Activated CD4-positive, CD25-positive, alpha-beta regulatory T cell (primary cell): ENCODE measurements at places on chromosomes 3 and 15.

DNA sequence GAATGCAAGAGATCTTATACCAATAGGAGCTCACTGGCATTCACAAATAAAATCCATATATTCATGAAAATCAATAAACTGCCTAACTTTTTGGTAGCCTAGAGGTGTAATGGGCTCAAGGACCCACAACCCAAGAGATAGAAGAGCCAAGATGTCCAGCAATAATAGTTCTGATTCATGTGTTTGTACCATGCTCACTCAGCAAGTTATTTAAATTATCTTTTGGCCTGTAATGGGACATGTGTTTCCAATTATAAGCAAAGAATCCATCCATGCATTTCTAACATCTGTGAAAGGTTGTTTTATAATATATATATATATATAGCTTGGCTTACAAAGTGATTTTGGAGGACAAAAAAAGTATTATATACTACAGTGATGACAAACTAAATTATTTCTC, 29.7 kb upstream of the SHC4 start:
- DNase-seq, result no peak

GRCh38 chr3:41673650-41674049, 288.3 kb downstream of the ULK4 start:
- DNase-seq, result no peak

DNA sequence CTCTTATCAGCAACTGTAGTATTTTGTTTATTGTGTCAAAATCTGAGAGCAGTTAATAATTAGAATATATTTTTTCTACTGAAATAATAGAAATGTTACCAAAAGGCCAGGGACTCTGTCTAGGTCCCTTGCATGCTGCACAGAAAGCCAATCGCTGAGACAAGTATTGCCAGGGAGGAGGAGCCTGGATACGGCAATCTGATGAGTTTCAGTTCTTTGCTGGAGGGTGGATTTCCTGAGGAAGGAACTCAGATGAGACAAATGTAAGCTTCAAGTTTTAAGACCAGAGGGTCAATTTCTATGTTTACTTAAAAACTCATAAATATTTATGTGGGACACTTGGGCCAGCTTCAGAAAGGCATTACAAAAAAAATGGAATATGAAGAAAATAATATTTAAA, 252.2 kb downstream of the GABRG3 start:
- no peak for DNase-seq

DNA sequence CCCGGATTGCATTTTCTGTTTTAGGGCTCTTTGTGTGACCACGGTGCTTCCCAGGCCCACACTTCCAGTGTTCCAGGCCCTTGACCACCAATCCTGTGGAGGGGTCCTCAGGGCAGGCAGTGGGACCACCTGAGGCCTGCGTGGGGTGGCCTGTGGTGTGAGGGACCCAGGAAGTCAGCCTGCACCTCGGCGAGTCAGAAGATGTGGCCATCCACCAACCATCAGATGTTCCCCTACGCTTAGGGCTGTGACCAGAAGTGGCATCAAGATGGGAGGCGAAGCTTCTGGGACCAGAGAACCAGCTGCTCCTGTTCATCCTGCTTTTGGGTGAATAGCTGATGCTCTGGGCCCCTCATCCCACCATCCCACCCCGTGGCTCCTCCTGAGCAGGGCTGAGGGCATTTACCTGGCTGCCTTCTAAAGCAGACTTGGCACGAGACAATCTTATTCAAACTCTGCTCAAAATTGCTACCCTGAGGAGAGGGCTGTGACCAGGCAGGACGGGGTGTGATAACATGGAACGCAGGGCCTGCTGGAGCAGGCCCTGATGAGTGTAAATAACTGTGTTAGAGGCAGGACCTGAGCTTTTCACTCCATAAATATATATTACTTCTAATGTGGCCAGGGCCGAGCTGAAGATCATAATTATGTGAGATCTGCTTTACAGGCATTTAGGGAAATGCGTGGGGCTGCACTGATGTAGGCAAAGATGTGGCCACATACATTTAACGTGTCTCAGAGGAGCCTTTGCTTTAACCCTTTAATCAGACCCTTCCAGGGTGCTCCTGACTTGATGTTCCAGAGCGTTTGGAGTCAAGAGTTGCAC, 28.8 kb downstream of the SMAD3 start:
- DNase-seq, result no peak

DNA sequence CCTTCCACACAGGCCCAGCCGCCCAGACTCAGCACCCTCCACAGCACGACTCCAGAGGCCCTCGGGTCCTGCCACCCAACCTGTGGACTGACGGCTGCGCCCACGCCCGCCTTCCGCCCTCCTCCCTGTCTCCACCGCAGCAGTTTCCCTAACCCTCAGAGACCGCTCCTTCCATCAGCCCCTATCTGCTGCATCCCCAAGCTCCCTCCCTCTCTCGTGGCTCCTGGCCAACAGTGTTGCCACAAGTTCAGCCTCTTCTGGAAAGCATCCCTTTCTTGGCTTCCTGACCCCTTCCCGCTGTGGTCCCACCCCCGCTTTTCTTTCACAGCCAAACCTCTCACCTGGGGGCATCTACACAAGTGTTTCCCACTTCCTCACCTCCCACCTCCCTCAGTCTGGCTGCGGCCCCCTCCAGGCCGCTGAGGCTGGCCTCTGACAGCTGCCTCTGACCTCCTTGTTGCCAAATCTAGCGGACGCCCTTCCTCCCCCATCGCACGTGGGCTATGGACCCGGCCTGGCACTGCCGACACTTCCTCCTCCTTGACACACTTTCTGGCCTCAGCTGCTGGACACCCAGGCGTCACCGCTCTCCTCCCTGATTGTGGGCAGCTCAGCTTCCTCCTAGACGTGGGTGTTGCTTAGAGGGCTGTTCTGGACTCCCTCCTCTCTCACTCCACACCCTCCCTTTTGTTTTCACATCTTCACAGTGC, 168.8 kb upstream of the TLE3 start:
- DNase-seq, result no peak

- no peak for DNase-seq
These were observed 147.5 kb upstream of the NUDT16 start for GRCh38 chr3:131233900-131234668.

DNA sequence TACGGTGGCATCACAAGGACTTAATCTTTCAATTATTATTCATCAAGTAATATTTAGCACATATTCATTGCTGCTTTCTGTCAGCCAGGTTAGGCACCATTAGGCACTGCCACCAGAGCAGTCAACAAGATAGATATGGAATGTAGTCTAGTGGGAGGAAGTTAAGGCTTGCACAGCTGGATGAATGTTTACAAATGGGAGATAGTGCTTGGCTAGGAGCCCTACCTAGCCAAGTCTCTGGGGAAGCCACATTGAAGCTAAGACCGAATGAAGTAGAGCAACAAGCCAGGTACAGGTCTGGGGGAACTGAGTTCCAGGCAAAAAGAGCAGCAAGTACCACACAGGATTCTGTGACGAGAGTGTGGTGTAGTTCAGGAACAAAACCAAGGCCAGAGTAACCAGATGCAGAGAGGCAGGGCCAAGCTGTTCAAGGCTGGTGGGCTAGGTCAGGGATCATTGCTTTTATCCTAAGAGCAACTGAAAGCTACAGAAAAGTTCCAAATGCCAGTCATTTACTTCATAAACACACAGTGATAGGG, 33.4 kb upstream of the SCAANT1 start:
- no peak for DNase-seq

DNA sequence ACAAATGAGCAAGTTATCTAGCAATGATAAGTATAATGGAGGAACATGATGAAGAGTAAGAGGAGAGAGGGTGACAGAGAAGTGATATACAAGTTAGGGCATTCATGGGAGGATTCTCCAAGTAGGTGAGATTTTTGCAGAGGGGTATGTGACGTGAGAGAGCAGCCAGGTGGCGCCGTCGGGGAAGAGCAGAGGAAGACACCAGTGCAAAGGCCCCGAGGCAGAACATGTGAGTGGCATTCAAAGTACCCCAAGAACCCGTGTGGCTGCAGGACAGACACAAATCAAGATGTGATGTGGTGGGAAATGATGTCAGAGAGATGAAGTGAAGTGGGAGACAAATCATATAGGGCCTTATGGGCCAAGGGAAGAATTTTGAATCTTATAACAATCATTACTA, 81.8 kb upstream of the GRM7 start:
- DNase-seq, result no peak

GRCh38 chr3:57893156-57893555, 115.1 kb upstream of the FLNB start:
- no peak for DNase-seq

DNA sequence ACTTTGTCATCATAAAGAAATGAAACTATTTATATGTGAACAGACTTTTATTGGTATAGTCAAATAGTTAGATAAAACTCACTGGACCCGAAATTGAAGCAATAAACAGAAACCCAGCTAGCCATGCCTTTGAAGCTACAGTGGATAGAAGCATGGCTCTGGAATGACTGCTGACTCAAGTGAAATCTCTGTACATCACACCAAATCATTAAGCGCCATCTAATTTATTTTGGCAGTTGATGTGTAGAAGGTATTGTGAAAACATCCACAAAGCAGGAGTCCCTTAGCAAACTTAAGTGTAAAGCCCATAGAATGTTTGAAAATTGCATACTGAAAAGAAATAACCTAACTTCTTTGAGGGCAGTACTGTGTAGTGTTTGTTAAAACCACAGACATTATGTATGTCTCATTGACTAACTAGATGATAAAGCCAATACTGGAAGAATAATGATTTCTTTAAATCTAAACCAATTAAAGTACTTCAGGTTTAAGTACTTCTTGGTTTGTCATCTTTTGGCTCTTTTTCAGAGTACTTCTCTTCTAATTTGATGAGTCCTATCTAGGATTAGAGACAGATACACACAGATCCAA, 42.8 kb upstream of the FBXL22 start:
- no peak for DNase-seq

GRCh38 chr15:61403884-61404283, 174.8 kb upstream of the RORA start:
- DNase-seq, result no peak

DNA sequence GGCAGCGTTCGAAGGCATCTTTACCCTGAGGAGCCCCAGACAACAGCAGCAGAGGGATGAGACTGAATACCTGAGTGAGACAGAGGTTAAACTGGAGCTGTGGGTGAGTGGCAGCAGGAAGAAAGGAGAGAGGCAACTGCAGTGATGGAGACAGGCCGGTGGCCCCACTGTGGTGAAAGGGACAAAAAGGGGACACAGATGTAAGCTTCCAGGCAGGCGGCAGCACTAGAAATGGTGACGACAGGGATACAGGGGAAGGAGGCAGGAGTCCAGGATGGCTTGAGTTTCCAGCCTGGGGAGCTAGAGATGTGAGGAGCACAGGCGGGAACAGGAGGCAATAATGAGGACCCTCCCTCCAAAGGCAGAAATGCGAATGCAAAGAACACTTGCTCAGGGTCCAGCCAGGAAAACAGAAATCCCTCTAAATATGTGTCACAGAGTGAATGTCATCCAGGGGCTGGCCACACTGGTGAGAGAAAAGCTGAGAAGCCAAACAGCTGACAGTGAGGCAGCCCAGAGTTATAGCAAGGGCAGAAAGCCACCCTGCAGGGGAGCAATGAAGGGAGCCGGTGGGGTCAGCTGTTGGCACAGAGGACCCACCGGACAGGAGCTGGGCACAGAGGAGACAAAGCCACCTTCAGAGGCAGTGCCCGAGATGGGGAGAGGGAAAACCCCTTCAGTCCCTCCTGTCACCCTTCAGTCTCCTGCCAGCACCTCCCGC, 70.1 kb downstream of the TBC1D2B start:
- no peak for DNase-seq

DNA sequence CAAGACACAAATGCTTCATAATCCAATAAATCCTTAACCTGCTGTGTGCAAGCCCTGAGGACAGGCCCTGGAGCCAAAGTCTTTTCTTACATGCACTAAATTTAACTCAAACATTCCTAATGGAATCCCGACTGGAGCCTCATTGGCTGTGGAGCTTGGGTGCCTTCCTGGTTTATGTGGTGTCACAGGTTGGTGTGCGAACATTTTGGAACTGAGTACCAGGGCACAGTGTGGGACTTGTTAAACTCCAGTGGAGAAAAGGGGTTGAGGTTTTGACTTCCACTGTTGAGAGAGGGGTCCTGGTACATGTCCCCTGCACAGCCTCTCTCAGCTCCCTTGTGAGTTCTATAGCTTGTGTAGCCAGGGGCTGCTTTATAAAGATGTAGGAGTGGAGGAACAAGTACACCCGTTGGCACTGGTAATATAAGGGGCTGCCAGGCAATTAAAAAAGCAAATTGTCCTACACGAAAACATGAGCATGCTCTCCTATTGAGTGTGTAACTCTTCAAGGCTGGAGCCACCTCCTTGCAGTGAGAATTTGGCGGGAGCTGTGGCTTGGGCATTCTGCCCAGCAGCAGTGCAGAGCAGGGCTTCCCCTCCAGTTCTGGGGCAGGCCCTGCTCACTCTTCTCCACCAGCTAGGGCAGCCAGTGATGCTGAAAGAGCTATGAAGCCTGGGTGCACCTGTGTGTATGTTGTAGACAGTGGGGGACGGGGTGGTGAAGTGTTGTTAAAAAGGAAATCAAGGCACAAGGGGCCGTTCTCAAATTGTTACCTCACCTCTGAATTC, 218.1 kb downstream of the CLSTN2 start:
- DNase-seq, result no peak

- DNase-seq, result no peak
These were observed 200.7 kb downstream of the RORA start for GRCh38 chr15:61028427-61028826.
